ENCODE measurements at places on chromosomes 6 and 20.

- peak; percentile 57 for DNase-seq
Observed at GRCh38 chr6:79570129-79571029, 33.1 kb upstream of the LCA5 start.

- no peak for DNase-seq
Observed at GRCh38 chr6:63278916-63279315, 40.9 kb downstream of the LGSN start.

GRCh38 chr20:6837730-6838129 is 70.2 kb downstream of the BMP2 start:
- DNase-seq = no peak

DNA sequence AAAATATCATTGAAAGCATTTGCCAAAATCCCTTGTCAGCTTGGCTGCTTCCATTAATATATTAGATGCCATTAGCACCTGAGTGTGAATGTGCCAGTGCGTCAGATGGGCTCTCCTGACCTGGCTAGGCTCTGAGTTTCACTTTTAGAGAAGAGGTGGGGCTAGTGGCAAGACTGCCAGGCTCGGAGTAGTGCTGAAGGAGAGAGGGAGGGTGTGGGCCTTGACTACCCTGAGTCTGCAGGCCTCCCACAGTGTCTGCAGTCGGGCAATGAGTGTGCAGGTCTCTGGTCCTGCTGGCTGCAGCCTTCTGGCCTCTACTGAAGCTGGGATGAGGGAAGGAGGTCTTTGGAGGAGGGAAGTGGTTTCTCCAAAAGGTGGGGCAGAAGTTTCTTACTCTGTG is 34.6 kb upstream of the PNPLA1 start:
- DNase-seq = no peak

GRCh38 chr20:49687595-49688567 is 25.8 kb downstream of the B4GALT5 start:
- no peak for DNase-seq

GRCh38 chr6:52304983-52305390 is 20.4 kb upstream of the MCM3 start:
- DNase-seq = no peak

DNA sequence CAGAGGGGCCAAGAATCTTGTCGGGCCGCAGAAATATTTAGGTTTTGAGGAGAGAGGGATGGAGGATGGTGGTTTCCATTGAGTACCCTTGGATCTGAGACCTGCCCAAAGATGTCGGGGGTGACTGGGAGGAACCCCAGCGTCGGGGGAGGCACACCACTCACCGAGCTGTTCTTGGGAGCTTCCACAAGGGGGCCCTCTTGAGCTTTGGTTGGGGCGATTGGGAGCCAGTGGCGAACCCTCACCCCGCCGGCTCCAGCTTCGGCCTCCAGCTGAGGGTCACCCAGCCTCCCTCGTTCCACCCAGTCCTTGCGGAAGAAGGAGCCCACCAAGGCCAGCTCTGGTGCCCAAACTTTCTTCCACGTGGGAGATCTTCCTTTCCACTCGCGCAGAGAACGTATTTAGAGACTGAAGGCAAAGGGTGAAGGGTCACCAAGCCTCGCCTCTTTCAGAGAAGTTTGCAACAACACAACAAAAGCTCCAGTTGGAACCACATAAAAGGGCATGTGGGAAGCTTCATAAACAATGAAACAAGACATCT is 33.6 kb downstream of the APCDD1L start:
- DNase-seq = peak; percentile 42

DNA sequence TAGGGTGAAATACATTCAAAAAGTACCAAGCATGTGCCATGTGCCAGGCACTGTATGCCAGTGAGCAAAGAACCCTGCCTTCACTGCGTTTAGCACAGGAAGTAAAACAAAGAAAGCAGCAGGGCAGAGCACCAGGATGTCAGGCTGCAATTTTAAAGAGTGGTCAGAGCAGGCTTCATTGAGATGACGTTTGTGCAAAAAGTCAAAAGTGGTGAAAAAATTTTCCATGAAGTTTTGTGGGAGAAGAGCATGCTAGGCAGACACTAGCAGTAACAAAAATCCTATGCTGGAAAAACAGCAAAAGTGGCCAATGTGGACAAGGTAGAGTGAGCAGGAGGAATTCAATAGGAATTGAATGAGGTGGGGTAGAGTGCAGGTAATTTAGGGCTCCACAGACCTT is 31.3 kb downstream of the AKIRIN2 start:
- no peak for DNase-seq

DNA sequence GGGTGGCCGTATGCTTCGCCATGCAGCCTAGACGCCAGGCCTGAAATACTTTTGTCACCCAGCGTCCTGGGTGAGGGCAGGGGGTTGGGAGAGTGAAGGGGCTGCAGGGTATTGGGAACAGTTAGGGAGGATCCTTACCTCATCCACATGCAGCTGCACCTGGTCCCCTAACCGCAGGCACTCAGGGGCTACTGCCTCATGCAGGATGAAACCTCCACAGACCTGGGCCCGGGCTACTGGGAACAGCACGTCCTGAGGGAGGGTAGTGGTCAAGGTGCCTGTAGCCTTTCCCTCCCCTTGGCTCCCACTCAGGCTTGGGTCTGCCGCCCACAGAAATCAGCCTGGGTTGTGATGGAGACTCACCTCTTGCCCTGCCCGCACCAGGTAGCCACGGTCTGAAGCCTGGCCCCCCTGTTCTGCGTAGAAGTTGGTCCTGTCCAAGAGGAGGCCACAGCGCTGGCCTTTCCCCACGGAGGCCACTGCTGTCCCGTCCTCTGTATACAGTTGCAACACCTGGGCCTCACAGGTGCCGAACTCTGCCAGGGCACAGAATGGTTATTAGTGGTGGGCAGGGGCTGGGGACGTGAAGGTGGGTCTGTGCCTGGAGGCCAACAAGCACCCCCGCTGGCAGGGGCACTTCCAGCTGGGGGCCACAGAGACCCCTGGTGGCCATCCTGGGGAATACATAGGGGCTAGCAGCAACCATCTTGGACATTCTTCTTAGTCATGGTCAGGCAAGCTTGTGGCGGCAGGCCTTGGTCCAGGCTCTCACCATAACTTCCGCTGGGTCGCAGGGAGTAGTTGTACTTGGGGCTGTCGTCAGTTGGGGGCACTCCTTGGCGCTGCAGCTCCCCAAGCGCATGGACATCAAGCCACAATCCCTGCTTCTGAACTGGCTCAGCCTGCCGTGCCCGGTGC is 8.6 kb downstream of the AARS2 start:
- peak; percentile 44 for DNase-seq

- no peak for DNase-seq
Observed at GRCh38 chr20:16390991-16391390, 182.3 kb downstream of the KIF16B start.

Data from HepG2 (cell line).